ENCODE measurements at places on chromosomes 6 and 20. TPM values are rescaled to one million over a fixed set of nuclear protein-coding genes. Genes with fewer than 3 reads are reported as not detected.

DNA sequence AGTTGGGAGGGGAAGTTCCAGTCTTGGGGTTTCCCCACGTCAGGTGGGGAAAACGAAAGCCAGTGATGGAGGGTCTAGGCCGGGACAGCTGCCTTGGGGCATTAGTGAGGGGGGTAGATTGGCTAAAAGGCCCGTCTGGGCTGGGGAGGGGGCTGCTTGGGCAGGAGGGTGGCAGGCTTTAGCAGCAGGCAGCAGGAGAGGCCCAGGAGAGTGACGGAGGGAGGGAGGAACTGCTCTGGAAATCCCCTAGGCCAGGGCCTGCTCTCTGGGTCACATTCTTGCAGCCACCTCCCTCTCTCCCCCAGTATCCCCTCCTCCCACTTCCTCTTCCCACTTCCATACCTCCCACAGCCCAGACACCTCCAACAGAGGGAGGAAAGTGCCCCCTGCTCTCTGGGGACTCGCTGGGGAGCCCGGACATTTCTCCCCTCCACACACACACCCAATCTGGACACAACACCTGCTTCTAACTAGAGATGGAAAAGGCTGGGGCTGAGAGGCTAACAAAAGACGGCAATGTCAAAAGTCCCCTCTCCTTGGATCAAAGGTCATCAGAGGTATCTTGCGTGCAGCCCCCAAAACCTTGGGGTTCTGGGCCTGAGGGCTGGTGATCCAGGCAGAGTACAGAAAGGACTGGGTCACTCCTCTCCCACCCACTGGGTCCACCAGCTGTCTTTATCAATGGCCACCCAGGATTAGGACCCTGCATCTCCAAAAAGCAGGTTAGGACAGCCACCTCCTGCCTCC, 1.8 kb downstream of the NFKBIE start:
- DNase-seq: no peak
- peaks cover 11% of the 10 kb centered on the region for H3K27me3 ChIP-seq
- peak overlapping the region; percentile 74 for H3K27ac ChIP-seq
- H3K36me3 ChIP-seq: no peaks in the 10 kb centered on the region
- H3K4me1 ChIP-seq: peaks cover 28% of the 10 kb centered on the region

GRCh38 chr20:17995967-17996819, 27.4 kb downstream of the MGME1 start:
- peaks cover 8% of the 10 kb centered on the region for H3K4me1 ChIP-seq
- no peak for DNase-seq
- H3K4me3 ChIP-seq: no peak overlapping the region

Gene XKR7
- total RNA-seq: 4.9 TPM

Gene TRIM31
- total RNA-seq: 1.8 TPM

DNA sequence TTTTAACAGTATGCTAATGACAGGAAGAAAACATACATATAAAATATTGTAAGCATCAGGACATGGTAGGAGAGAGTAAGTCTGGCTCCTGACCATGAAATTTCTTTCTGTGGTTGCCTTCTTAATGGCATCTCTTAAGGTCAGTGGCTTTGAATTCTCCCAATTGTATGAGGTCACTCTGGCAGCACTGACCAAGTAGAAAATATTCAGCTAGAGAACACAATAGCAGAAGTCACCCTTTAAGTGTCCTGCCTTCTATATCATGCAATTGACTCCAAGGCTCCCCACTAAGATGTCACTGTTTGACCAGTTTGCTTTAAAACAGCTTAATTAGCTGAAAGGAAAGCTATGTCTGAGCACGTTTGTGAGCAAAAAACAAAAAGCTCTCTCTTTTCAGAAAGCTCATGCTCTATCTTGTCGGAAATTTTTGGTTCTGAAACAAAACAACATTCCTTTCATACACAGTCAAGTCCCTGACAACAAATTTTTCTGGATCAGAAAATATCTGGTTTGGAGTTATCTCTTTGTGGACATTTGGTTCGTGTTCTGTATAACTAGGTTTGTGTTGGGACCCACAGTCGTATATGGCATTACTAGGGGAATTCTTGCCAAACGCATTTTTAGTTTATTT, 120.9 kb upstream of the IFNGR1 start:
- H3K4me1 ChIP-seq: peaks cover 8% of the 10 kb centered on the region
- DNase-seq: no peak
- H3K27me3 ChIP-seq: peaks cover 25% of the 10 kb centered on the region
- no peak overlapping the region for H3K27ac ChIP-seq
- H3K4me3 ChIP-seq: no peak overlapping the region
- no peaks in the 10 kb centered on the region for H3K36me3 ChIP-seq

DNA sequence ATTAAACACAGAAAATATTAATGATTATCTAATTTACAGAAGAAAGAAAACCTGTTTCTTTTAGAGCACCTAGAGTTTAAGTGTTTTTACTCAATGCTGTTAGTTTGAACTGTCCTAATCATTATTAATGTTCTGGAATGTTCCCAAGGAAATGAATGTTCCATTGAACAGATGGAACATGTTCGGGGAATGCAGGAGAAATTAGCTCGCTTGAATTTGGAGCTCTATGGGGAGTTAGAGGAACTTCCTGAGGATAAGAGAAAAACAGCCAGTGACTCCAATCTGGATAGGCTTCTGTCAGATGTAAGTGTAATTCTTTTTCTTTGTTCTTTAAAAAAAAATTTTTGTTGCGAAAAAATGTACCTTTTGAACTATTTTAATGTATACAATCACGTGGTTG, 10.8 kb upstream of the ECT2L start:
- no peaks in the 10 kb centered on the region for H3K27me3 ChIP-seq
- H3K4me1 ChIP-seq: no peaks in the 10 kb centered on the region
- DNase-seq: no peak
- H3K27ac ChIP-seq: no peak overlapping the region
- peaks cover 8% of the 10 kb centered on the region for H3K36me3 ChIP-seq

All from type B pancreatic cell (in vitro differentiated cells).